ENCODE measurements at places on chromosomes 4 and X.

DNA sequence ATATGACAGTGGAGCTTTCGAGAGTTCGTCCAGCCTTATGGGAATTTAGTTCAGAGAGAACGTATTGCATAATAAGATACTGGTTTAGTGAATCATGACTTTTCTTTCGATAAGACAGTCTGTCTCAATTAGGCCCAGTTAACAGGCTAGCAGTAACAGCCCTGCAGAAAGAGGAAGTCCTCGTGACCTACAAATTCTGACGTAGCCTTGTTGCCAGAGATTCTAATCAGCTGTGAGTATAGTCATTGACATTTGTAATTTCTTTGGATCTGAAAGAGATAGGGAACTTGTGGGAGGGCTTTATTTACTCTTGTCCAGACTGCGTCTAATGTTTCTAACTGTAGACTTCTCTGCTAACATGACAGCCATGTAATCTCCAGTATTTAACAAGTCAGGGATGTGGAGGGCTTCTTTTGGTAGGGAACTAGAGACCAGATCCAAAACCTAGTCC lies 15.8 kb downstream of the ART3 start:
- DNase-seq = peak; percentile 47

GRCh38 chr4:27024805-27025204 lies 164.2 kb downstream of the STIM2 start:
- no peak for DNase-seq

GRCh38 chrX:15549189-15550012 lies 48.8 kb downstream of the BMX start:
- no peak for DNase-seq

DNA sequence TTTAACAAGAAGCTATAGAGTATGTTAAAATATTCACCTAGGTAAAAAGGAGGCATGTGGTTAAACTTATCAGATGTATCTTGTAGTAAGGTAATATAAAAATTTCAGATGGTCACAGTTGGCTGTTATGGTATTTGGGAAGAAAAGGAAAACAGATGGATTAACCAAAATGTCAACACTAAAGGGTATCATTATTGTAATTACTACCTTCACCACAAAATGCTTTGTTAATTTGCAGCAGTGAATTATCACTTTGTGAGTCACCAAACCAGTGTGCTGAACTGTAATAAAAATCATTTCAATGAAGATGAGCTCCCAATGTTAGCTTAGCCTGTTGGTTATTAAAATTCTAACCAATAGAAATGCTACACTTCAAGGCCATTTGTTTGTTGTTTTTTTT lies 233.9 kb downstream of the RPA4 start:
- no peak for DNase-seq

- no peak for DNase-seq
Observed at GRCh38 chrX:134683351-134684005, 25.2 kb upstream of the PLAC1 start.

Measured in fibroblast of skin of left quadriceps (primary cell).